ENCODE measurements at places on chromosomes 6 and 20.

- DNase-seq, result peak; percentile 98
These were observed 9.3 kb upstream of the LAMA5 start for GRCh38 chr20:62376112-62377063.

- peak; percentile 62 for DNase-seq
These were observed 248.9 kb upstream of the FOXQ1 start for GRCh38 chr6:1062786-1063545.

DNA sequence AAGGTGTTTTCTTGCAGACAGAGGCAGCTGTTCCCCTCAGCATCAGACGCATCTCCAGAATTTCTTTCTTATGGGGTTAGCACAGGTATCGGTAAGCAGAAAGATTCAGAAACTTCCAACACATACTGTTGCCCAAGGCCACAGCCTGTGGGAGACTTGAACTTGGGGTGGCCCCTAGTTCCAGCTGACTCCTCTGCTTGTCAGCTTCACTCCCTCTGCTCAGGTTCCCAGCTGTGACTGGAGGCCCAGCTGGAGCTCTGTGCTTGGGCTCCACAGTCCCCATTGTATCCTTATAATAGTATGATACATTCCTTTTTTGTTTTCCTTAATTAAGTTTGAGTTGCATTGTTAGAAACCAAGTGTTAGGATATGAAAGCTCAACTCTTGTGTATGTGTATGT lies 26.2 kb upstream of the BTN3A2 start:
- no peak for DNase-seq

DNA sequence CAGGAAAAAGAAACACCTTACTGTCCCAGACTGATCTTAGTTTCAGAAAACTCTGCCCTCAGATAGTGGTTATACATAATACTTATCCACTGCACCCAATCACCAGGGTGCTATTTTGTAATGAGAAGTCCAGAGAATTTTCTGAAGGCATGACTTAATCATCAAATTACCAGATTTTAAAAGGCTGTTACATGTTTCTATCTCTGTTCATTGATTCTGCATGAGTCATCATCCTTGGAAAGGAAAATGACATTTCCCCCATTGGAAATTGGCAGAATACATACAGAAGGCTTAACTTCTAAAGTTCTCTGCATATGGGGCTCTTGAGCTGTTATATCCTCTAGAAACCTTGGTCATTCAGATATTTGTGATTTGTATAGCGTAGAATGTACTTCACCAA lies 587.9 kb upstream of the FLRT3 start:
- no peak for DNase-seq

- peak; percentile 93 for DNase-seq
These were observed 136.9 kb downstream of the TRMT11 start for GRCh38 chr6:126123226-126123625.

DNA sequence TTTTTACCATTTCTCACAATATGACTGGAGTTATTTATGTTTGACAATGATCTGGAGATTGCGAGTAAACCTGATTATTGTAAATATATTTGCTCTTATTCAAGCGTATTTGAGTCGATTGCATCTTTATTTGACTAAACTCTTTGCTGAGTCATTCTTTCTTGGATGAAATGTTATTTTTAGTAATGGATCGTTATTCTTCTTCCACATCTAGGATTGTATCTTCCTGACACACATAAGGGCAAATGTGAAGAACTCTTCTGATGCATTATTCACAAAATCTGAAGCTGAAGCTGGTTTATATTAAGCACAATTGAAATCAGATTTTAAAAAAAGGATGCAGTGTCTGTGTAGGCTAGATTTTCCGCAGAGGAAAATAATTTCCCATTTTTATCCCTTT lies 68.2 kb downstream of the SEL1L2 start:
- no peak for DNase-seq

- DNase-seq, result no peak
These were observed 505.3 kb downstream of the MMUT start for GRCh38 chr6:48957781-48958180.

GRCh38 chr6:100833972-100834574 lies 47.1 kb downstream of the ASCC3 start:
- DNase-seq, result no peak
